ENCODE measurements at places on chromosomes 16 and 17.

DNA sequence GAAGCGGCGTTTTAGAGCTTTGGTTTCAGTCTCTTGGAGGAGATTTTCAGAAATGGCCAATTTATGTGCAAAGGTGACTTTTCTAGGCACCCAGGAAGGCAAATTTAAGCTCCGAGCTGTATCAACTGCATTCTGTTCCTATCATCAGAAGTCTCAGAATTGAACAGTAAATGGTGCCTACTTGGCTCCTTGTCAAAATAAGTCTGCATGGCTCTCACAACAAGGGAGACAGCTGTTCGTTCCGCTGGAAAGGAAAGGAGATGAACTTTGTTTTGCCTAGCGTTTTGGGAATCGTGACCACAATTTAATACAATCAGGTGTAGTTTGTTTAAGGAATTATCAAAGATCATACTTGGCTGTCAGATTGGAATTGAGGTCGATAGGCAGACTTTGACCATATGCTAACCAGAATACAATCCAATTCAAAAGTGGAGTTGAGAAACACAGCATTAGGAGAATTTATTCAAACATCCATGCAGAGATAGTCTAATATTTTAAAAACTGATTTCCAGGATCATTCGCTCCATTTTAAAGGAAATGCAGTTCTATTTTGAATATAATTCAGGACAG is 139.4 kb downstream of the CPPED1 start:
- H3K36me3 ChIP-seq = peaks cover 11% of the 10 kb centered on the region
- no peak overlapping the region for H3K27ac ChIP-seq
- H3K4me1 ChIP-seq = no peaks in the 10 kb centered on the region
- no peaks in the 10 kb centered on the region for H3K27me3 ChIP-seq

GRCh38 chr17:64477849-64478248 is 19.0 kb downstream of the POLG2 start:
- no peaks in the 10 kb centered on the region for H3K27me3 ChIP-seq
- no peaks in the 10 kb centered on the region for H3K4me1 ChIP-seq
- DNase-seq = no peak
- no peak overlapping the region for H3K27ac ChIP-seq

DNA sequence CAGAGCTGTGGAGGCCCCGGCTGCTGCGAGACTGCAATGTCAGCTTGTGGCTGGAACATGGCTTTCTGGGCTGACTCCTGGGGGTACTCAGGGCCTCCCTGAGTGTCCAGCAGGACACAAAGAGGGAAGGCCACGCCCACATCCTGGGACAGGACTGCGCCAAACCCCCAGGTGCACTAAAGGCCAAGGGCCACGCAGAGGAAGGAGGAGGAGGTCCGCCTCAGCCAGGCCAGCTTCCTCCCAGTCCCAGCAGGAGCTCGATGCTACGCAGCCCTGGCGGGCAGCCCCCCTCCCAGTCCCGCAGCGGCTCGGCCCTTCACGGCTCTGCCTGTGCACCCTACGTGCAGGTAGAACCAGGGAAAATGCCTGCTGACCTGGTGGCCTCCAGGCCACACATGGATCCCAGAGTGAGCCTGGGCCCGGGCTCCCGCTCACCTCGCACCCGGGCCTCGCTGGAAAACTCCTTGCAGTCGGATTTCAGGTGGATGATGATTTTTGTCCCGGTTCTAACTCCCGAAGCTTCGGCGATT is 21.2 kb downstream of the DNASE1 start:
- H3K4me1 ChIP-seq = no peaks in the 10 kb centered on the region
- H3K27ac ChIP-seq = no peak overlapping the region
- H3K27me3 ChIP-seq = no peaks in the 10 kb centered on the region
- H3K4me3 ChIP-seq = no peak overlapping the region
- peaks cover 78% of the 10 kb centered on the region for H3K36me3 ChIP-seq
- no peak for DNase-seq

DNA sequence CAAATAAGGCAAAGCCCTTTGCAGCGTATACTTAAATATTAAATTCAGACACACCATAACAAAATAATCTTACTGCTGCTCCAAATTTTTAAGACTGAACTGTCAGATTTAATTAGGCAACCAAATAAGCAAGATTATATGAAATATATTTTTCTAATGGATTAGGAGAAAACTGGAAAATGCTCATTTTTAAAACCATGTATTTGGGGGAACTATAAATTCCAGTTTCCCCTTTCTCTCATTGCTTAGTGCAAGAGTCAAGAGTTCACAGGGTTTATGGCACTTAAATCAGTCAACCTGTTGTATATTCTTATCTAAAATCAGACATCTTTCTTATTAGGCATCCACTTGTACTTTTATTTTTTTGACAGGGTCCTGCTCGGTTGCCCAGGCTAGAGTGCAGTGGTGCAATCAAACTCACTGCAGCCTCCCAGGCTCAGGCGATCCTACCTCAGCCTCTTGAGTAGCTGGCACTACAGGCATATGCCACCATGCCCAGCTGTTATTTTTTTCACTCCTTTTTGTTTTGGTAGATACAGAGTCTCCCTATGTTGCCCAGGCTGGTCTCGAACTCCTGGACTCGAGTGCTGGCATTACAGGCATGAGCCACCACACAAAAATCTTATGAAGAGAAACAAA is 2.1 kb upstream of the KANSL1 start:
- H3K27ac ChIP-seq = no peak overlapping the region
- H3K4me3 ChIP-seq = no peak overlapping the region
- no peaks in the 10 kb centered on the region for H3K27me3 ChIP-seq
- no peaks in the 10 kb centered on the region for H3K4me1 ChIP-seq
- no peak for DNase-seq

GRCh38 chr17:82709024-82709675 is 7.4 kb upstream of the FN3KRP start:
- H3K27me3 ChIP-seq = no peaks in the 10 kb centered on the region
- no peaks in the 10 kb centered on the region for H3K4me1 ChIP-seq
- no peak overlapping the region for H3K27ac ChIP-seq

DNA sequence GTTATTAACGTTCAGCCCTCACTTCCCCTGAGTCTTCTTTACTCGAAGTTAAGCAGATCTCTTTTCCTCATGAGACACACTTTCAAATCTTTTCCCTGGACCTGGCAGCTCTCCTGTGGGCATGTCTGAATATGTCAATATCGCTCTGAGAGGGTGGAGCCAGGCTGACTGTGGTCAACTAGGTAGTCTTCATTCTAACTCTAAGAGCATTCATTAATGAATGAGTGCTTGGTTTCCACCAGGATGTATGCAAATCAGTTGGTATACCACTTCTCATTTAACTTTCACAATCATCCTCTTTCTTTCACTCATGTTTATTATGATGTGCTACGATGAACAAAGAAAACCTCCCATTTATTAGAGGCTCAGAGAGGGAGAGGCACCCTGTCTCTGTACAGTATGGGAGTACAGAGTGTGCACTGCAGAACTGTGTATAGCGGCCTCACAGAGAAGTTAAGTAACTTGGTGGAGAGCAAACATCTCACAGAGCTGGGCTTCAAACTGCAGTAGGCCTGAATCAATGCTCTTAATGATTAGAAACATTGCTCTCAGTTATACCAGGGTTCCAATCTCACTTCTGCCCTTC is 39.9 kb downstream of the OTOA start:
- H3K27ac ChIP-seq = no peak overlapping the region
- H3K36me3 ChIP-seq = no peaks in the 10 kb centered on the region
- H3K27me3 ChIP-seq = no peaks in the 10 kb centered on the region
- H3K4me1 ChIP-seq = peaks cover 2% of the 10 kb centered on the region
- no peak overlapping the region for H3K4me3 ChIP-seq

GRCh38 chr16:63806794-63807506 is 1314.9 kb downstream of the CDH11 start:
- no peaks in the 10 kb centered on the region for H3K36me3 ChIP-seq
- no peaks in the 10 kb centered on the region for H3K4me1 ChIP-seq
- H3K4me3 ChIP-seq = no peak overlapping the region
- no peak for DNase-seq
- H3K27me3 ChIP-seq = no peaks in the 10 kb centered on the region

All from H9 (cell line).